Kidney (tissue), 22 donors: ENCODE measurements at places on chromosomes 4 and X.

DNA sequence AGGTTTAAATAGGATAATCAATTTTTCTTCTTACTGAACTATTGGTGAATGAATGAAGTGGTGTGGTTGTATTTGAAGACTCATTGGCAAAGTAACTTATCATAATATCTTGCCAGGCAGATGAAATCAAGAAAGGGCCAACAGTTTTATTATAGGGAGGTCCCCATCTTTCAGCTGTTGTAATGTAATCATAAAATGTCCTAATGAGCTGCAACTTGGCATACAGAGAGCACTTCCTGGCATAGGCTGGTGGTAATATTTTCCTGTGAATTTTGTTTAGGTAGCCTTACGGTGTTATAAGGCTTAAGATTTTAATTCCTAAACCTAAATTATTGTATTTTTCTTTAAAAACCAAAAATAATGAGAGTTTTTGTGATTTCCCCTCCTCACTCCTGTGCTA is 17.5 kb downstream of the FHIP1A start:
- H3K27ac ChIP-seq: no peak overlapping the region
- H3K36me3 ChIP-seq: no peaks in the 10 kb centered on the region
- no peaks in the 10 kb centered on the region for H3K4me1 ChIP-seq
- H3K4me3 ChIP-seq: no peak overlapping the region
- no peaks in the 10 kb centered on the region for H3K27me3 ChIP-seq

- H3K27ac ChIP-seq: no peak overlapping the region
- DNase-seq: no peak
- H3K4me1 ChIP-seq: no peaks in the 10 kb centered on the region
- no peaks in the 10 kb centered on the region for H3K27me3 ChIP-seq
Measured at GRCh38 chr4:158858410-158859199, 89.8 kb downstream of the FNIP2 start.

DNA sequence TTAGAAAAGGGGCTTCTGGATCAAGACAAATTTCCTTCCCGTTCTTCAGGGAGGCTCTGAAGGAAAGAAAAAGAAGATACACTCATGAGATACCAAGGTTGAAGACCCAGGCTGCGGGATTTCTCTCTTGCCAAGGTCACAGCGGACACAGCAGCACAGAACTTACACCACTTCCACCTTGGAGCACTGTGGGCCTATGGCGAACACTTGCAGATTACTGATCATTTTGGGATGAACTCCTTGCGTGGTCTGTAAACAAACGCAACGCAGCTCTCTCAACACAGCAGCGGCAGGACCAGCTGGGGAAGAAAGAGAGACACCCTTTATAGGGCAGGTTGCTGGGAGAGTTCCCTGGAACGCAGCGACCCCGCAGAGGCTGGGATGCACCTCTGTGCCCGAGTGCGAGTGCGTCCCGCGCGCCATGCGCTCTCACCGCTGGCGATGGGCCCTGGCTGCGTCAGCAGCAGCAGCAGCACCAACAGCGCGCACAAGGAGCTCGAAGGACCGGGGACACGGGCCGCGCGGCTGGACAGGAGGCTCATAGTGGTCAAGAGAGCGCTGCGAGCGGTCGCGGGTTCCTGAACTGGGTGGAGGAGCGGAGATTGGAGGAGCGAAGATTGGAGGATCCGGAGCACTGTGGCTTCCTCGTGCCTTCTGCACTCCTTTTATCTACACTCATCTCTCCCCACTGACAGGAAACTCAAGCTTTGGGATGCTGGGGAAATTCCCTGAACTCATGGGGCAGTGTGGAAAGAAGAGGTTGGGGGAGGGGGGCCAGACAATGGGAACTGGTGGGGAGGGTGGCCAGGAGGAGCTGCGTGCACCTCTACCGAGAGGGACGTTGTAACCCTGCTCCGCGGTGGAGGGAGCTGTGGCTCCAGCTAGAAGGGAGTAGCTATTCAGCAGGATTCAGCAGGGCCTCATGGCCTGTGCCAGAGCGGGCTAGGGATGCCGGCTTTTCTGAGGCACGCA is at the start of gene CXCL5:
CXCL5 (minus strand) TSS at position 638 of the 972 bp plus-strand sequence; CDS start at position 542, 96 bp downstream.
- H3K4me3 ChIP-seq: no peak within 1 kb of the TSS
- peak; percentile 30 for DNase-seq
- H3K27me3 ChIP-seq: no peaks in the 10 kb centered on the region
- no peaks in the 10 kb centered on the region for H3K36me3 ChIP-seq

- H3K4me1 ChIP-seq: peaks cover 3% of the 10 kb centered on the region
- H3K27ac ChIP-seq: peak overlapping the region; percentile 55
- no peaks in the 10 kb centered on the region for H3K27me3 ChIP-seq
- no peaks in the 10 kb centered on the region for H3K36me3 ChIP-seq
Measured at GRCh38 chr4:140252141-140252741, 98.3 kb upstream of the MAML3 start.

DNA sequence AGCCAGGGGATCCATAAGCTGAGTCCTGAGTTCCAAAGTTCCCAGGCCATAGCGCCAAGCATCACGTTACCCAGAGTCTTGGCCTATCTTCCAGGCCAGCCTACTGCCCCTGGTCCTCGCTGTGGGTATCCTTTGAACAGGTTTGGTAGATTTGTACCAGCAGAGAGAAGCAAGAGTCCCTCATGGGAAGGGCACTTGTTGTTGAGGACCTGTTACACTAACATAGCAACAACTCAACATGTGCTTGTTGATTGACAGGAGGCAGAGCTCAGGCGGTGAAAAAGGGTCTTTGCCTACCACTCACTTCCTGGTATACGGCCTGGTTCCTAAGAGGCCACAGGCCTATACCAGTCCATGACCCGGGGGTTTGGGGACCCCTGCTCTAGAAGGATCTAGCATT is 138.4 kb downstream of the RASL11B start:
- H3K4me3 ChIP-seq: no peak overlapping the region
- no peaks in the 10 kb centered on the region for H3K27me3 ChIP-seq
- H3K36me3 ChIP-seq: no peaks in the 10 kb centered on the region
- peaks cover 12% of the 10 kb centered on the region for H3K4me1 ChIP-seq
- no peak overlapping the region for H3K27ac ChIP-seq

- no peak for DNase-seq
- H3K36me3 ChIP-seq: no peaks in the 10 kb centered on the region
- no peak overlapping the region for H3K4me3 ChIP-seq
- no peak overlapping the region for H3K27ac ChIP-seq
- no peaks in the 10 kb centered on the region for H3K27me3 ChIP-seq
- H3K4me1 ChIP-seq: no peaks in the 10 kb centered on the region
Measured at GRCh38 chrX:9867753-9868152, 81.5 kb downstream of the SHROOM2 start.

GRCh38 chr4:40058854-40059253 is 2.2 kb downstream of the N4BP2 start:
- no peak for DNase-seq
- no peaks in the 10 kb centered on the region for H3K36me3 ChIP-seq
- H3K27me3 ChIP-seq: no peaks in the 10 kb centered on the region
- H3K4me3 ChIP-seq: peak overlapping the region; percentile 58
- no peak overlapping the region for H3K27ac ChIP-seq
- H3K4me1 ChIP-seq: no peaks in the 10 kb centered on the region

- H3K27me3 ChIP-seq: no peaks in the 10 kb centered on the region
- peak; percentile 57 for DNase-seq
- H3K4me3 ChIP-seq: no peak overlapping the region
- H3K36me3 ChIP-seq: no peaks in the 10 kb centered on the region
- H3K27ac ChIP-seq: no peak overlapping the region
Measured at GRCh38 chrX:134718105-134718965, 60.1 kb upstream of the PLAC1 start.

GRCh38 chr4:25914670-25915352 is 791 bp downstream of the SMIM20 start:
- no peak for DNase-seq
- no peak overlapping the region for H3K27ac ChIP-seq
- H3K27me3 ChIP-seq: no peaks in the 10 kb centered on the region
- no peaks in the 10 kb centered on the region for H3K36me3 ChIP-seq

- DNase-seq: peak; percentile 79
- H3K27ac ChIP-seq: peak overlapping the region; percentile 96
- no peaks in the 10 kb centered on the region for H3K36me3 ChIP-seq
- H3K4me3 ChIP-seq: peak overlapping the region; percentile 97
- peaks cover 6% of the 10 kb centered on the region for H3K4me1 ChIP-seq
Measured at GRCh38 chr4:13627178-13627605, 333 bp downstream of the BOD1L1 start.

DNA sequence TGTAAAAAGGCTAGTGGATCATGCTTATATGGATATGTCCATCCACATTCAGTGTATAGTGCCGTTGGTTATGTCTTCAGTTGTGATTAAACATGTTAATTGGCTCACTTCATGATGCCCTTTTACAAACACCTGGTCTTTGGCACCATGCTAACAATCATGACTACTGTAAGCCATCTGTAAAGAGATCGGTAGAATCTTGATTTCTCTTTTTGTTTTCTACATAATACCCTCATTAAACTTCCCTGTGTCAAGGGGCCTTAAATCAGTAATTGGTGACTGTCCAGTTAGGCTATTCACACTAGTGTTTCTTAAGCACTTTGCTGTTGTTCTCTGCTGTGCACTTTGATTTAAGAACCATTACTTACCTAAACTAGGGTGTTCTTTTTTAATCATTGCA is 475.2 kb downstream of the RPA4 start:
- no peaks in the 10 kb centered on the region for H3K4me1 ChIP-seq
- no peak for DNase-seq
- no peak overlapping the region for H3K27ac ChIP-seq
- H3K4me3 ChIP-seq: no peak overlapping the region

- H3K36me3 ChIP-seq: no peaks in the 10 kb centered on the region
- no peak overlapping the region for H3K27ac ChIP-seq
- H3K4me1 ChIP-seq: no peaks in the 10 kb centered on the region
- H3K4me3 ChIP-seq: no peak overlapping the region
Measured at GRCh38 chrX:15546745-15547144, 46.1 kb downstream of the BMX start.

GRCh38 chr4:147768113-147768512 is 36.2 kb downstream of the ARHGAP10 start:
- H3K4me3 ChIP-seq: no peak overlapping the region
- no peaks in the 10 kb centered on the region for H3K4me1 ChIP-seq
- H3K27ac ChIP-seq: no peak overlapping the region
- H3K27me3 ChIP-seq: no peaks in the 10 kb centered on the region
- no peaks in the 10 kb centered on the region for H3K36me3 ChIP-seq

GRCh38 chr4:92733231-92733630 is 429.5 kb downstream of the GRID2 start:
- no peaks in the 10 kb centered on the region for H3K36me3 ChIP-seq
- no peak overlapping the region for H3K4me3 ChIP-seq
- H3K27me3 ChIP-seq: no peaks in the 10 kb centered on the region
- no peaks in the 10 kb centered on the region for H3K4me1 ChIP-seq
- no peak overlapping the region for H3K27ac ChIP-seq
- no peak for DNase-seq

GRCh38 chrX:44106864-44107263 is 133.7 kb upstream of the NDP start:
- no peak overlapping the region for H3K27ac ChIP-seq
- H3K27me3 ChIP-seq: no peaks in the 10 kb centered on the region
- H3K36me3 ChIP-seq: no peaks in the 10 kb centered on the region

DNA sequence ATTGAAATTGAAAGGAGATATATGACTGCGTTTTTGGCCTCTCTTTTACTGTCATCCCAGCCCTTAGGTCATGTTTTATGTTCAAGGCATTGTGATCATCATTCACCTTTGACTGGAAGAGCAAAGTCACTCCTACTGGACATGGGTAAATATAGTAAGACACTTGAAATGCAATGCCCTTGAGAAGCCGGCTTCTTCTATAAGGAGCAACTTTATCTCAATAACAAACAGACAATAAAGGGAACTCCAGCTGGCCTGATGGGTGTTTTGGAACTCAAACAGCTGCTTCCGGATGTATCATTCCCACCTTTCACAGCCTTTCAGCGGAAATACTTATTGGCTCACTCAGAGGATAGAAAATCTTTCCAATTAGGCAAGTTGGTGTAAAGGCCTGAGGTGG is 65.1 kb upstream of the C4orf54 start:
- H3K27ac ChIP-seq: peak overlapping the region; percentile 4
- H3K4me1 ChIP-seq: no peaks in the 10 kb centered on the region
- H3K27me3 ChIP-seq: no peaks in the 10 kb centered on the region
- DNase-seq: no peak

- no peak overlapping the region for H3K27ac ChIP-seq
- no peak overlapping the region for H3K4me3 ChIP-seq
- H3K36me3 ChIP-seq: no peaks in the 10 kb centered on the region
- no peaks in the 10 kb centered on the region for H3K4me1 ChIP-seq
- H3K27me3 ChIP-seq: no peaks in the 10 kb centered on the region
Measured at GRCh38 chr4:80592950-80593349, 257.4 kb downstream of the CFAP299 start.

- H3K4me3 ChIP-seq: no peak overlapping the region
- DNase-seq: no peak
- H3K27me3 ChIP-seq: no peaks in the 10 kb centered on the region
Measured at GRCh38 chrX:66046612-66047235, 6.8 kb upstream of the VSIG4 start.

DNA sequence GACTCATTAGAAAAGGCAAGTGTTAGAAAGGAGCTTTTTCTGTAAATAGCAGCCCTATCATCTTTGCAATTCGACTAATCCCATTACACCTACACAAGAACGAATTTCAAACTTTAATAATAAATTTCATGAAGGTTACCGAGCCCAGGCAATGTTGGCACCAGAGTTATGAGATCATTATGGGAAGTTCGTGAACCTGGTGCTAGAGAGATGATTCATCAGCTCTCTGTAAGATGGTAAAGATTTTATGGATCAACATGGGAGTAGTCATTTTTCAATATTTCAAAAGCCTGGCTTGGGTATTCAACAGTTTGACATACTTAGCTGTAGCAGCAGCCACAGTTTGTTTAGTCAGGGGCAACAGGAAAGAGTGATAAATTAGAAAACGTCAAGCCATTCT is 35.8 kb downstream of the AMELX start:
- DNase-seq: no peak
- no peak overlapping the region for H3K27ac ChIP-seq
- no peaks in the 10 kb centered on the region for H3K36me3 ChIP-seq
- no peak overlapping the region for H3K4me3 ChIP-seq
- no peaks in the 10 kb centered on the region for H3K4me1 ChIP-seq

- no peaks in the 10 kb centered on the region for H3K36me3 ChIP-seq
- no peak overlapping the region for H3K4me3 ChIP-seq
- DNase-seq: no peak
- H3K4me1 ChIP-seq: no peaks in the 10 kb centered on the region
Measured at GRCh38 chr4:54371173-54371572, 142.1 kb downstream of the PDGFRA start.

DNA sequence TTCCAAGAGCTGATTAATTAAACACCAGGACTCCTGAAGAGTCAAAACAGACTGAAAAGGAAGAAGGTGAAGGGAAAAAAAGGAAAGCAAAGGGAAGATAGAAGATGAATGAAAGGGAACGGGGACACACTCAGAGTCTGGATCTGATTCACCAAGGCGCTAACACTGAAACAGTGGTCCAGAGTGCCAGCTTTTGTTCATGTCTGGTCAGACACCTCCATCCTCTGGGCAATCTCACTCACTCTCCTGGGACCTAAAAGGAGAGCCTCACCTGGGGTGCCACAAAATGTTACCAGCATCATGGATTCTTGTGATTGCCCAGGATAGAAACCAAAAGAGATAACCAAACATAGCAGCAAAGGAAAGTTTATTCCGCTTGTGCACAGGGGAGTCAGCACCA is 120.3 kb upstream of the AFF2 start:
- no peak overlapping the region for H3K27ac ChIP-seq
- H3K36me3 ChIP-seq: no peaks in the 10 kb centered on the region
- H3K27me3 ChIP-seq: no peaks in the 10 kb centered on the region
- no peak for DNase-seq
- no peaks in the 10 kb centered on the region for H3K4me1 ChIP-seq

GRCh38 chr4:164087733-164088132 is 593.2 kb downstream of the TMA16 start:
- no peaks in the 10 kb centered on the region for H3K27me3 ChIP-seq
- no peak overlapping the region for H3K27ac ChIP-seq
- no peak overlapping the region for H3K4me3 ChIP-seq
- DNase-seq: no peak
- H3K36me3 ChIP-seq: no peaks in the 10 kb centered on the region
